ENCODE measurements at places on chromosomes 16 and 17.
A peak's percentile ranks its signal among the peaks of the same experiment; 100 is the strongest.

- no peak for DNase-seq
These were observed 167.4 kb upstream of the CACNG5 start for GRCh38 chr17:66667491-66668030.

- no peak for DNase-seq
These were observed 3.3 kb downstream of the GALNS start for GRCh38 chr16:88853325-88853941.

GRCh38 chr17:18142417-18142816 is 33.9 kb downstream of the MYO15A start:
- no peak for DNase-seq

- DNase-seq: peak; percentile 67
These were observed 21.2 kb upstream of the MON1B start for GRCh38 chr16:77169650-77170236.

- DNase-seq: no peak
These were observed 1.4 kb upstream of the PRPSAP2 start for GRCh38 chr17:18856570-18856915.

GRCh38 chr17:40338941-40339649 is 25.4 kb downstream of the GJD3 start:
- DNase-seq: no peak

- DNase-seq: no peak
These were observed 1.0 kb downstream of the BCL7C start for GRCh38 chr16:30892670-30893416.

DNA sequence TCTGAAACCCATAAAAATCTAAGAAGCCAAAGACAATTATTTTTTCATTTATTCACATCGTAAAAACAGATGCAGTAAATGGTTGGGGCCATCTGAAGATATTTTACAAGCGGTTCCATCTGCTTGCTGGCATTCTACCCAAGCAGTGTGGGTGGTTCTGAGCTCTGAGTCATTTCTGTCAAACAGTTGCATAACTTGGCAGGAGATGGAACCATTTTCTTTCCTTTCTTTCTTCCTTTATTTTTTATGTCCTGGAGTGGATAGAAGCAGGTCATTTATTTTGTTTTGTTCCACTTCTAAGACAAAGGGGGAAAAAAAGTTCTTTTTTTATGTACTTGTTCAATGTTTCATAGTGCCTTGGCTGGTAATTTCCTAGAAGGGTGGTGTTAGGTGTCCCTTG is 1151.9 kb upstream of the GOT2 start:
- DNase-seq: no peak

- DNase-seq: no peak
These were observed 946 bp downstream of the OSGIN1 start for GRCh38 chr16:83953796-83954576.

DNA sequence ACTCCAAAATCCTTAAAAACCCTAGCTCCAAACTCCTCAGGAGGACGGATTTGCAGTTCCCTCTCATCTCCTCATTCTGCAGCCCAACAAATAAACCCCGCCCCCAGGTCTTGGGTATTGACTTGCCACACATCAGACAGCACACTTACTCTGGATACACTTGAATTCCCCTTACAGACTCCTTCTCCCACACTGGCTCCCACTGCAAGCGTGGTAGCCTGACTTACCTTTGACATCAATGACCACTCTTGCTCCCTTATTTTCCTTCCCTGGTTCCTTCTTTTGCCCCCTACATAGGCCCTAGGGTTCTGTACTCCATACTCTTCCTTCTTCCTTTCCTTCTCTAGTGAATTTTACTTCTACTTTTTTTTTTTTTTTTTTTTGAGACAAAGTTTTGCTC is 7.5 kb downstream of the RFFL start:
- no peak for DNase-seq

GRCh38 chr17:79830303-79830702 is 8.9 kb downstream of the CBX4 start:
- DNase-seq: no peak

DNA sequence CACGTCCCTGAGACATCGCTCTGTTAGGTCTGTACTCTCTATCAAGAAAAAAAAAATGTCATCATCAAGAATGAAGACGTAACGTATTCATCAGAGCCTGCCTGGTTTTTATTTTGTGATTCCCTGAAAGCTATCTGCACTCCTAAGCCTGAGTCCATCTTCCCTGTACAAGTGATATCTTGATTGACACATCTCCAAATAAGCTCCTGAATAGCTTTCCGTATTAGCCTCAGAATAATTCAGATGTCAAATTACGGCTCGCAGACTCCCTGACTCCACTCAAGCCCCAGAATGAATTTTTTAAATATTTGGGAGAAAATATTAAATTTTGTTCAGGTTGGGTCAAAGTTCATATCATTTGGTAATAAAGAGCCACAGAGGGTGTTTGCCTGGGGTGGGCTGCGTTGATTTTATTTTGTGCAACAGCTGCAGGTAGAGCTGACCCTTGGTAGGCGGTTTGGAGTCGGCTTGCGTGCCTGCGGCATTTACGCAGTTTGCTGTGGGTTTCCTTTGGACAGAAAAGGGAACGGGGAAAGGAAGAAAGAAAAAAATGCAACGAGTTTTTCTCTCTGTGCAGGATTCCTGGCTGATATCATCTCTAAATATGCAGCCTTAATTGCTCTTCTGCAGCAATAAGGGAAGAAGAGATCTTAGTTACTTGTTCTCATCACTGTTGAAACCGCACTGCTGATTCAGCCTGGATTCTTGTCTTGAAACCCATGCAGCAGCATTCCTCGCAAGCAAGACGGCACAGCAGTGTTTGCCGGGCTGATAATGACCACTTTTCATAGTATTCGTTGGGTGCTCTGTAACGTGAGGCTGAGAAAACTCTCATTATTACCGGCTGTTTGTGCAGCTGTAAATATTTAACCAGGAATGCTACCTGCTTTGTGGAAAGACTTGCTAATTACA is 114.7 kb downstream of the IRX3 start:
- DNase-seq: no peak

GRCh38 chr17:2266865-2267228 is 36.7 kb downstream of the SMG6 start:
- no peak for DNase-seq

GRCh38 chr16:58644108-58644507 is 14.5 kb upstream of the CNOT1 start:
- no peak for DNase-seq

GRCh38 chr17:79792341-79792871 is 4.5 kb downstream of the CBX8 start:
- DNase-seq: no peak

- DNase-seq: no peak
These were observed 17.5 kb downstream of the CACNG3 start for GRCh38 chr16:24273508-24274182.

DNA sequence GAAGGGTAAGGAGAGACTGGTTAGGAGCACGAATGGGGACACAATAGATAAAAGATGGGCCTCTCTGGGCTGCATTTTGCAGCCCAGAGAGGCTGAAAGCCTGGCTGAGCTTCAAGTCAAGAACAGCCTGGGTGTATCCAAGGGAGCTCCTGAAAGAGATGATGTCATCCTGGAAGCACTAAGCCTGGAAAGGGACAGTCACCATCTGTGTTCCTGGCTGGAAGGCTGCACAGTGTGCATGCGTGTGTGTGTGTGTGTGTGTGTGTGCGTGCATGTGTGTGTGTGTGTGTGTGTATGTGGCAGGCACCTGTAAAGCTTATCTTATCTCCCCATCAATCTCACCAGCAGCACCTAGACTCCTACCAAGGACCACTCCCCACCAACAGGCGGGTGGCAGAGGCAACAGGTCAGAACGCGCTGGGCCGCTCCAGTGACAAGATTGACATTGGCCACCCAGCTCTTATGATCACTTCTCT is 44.1 kb downstream of the COG7 start:
- peak; percentile 36 for DNase-seq

DNA sequence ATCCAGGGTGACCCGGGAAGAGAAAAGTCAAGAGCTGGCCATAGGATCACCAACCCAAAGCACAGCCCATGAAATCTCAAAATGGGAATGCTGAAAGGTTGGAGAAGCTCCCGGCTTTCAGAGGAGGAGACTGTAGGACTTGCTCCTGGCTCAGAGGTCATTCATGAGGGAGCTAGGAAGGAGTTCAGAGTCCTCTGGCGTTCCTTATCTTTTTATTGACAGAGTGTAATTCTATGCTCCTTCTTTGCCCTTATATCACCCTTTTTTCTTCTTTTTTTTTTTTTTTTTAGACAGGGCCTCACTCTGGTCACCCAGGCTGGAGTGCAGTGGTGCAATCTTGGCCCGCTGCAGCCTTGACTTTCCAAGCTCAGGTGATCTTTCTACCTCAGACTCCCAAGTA is 27.3 kb upstream of the CNOT1 start:
- DNase-seq: no peak

DNA sequence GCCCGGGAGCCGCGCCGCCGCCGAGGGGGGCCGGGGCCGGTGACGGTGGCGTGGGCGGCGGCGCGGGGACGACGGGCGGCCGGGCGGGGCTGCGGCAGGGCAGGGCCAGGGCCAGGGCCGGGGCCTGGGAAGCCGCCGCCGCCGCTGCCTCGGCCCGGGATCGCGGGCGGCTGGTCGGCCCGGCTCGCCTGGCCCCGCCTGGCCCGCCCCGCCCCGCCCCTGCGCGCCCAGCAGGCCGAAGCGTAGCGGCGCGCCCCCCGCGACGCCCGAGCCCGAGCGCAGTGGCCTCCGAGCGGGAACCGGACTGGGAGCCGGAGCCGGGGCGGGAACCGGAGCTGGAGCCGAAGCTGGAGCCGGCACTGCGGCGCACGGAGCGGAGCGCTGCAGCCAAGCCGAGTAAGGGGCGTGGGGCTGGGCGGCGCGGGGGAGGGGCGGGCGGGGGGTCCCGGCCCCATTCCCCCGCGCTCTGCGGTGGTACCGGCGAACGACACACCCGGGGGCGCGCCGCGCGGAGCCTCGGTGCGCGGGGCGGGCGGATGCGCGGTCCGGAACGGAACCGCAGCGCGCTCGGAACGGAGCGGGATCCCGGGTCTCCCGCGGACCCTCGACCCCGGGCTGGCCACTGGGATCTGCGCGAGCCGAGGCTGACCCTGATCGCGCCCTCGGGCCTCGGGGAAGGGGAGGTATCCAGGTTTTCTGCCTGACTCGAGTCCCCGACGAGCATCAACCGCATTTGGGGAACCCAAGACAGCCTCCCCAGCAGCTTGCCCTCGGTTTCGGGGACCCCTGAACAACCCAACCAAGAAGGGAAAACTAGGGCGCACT is at the start of gene BEAN1:
Gene BEAN1, plus strand, starts transcription at position 260 of the 825 bp plus-strand sequence. CDS start 10,382 bp downstream, outside the sequence.
- no peak for DNase-seq

DNA sequence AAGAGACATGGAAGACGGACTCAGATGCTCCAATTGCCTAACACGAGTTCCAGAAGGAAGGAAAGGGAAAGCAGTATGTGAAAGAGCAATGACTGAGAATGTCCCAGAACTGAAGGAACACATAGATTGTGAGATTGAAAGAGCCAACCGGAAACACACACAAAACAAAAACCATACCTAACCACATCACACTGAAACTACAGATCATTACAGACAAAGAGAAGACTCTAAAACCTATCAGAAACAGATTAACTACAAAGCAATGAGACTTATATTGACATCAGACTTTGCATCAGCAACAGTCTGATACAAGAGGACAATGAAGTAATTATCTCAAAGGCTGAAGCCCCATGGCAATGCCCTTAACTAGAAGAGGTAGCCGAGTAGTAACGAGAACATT is 45.6 kb upstream of the CLEC18B start:
- no peak for DNase-seq

DNA sequence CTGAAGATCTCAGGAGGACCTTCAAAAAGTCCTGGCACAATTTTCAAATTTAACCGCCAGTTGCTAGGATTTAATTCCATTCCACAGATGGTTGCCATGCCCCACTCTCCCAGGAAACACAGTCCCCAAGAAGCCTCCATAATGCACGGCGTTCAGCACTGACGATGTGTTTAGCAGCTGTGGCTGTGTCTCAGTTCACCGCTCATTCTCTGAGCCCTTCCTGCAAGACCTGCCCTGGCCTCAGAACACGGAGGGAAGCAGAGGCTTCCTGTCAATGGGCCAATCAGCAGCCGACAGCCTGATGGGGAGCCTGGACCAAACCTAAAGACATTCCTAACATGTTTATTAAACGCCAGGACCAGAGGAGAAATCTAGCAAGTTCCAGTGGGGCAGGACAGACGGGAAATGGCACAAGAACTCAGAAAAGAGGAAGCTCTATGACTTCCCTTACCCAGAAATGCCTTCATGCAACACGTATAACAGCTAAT is 4.9 kb downstream of the MYLK3 start:
- no peak for DNase-seq

GRCh38 chr16:89360760-89361435 is 129.5 kb downstream of the ANKRD11 start:
- DNase-seq: no peak

GRCh38 chr17:35236821-35237220 is 6.1 kb upstream of the SLFN5 start:
- no peak for DNase-seq

GRCh38 chr16:86580063-86580790 is 1.9 kb downstream of the FOXL1 start:
- DNase-seq: no peak

DNA sequence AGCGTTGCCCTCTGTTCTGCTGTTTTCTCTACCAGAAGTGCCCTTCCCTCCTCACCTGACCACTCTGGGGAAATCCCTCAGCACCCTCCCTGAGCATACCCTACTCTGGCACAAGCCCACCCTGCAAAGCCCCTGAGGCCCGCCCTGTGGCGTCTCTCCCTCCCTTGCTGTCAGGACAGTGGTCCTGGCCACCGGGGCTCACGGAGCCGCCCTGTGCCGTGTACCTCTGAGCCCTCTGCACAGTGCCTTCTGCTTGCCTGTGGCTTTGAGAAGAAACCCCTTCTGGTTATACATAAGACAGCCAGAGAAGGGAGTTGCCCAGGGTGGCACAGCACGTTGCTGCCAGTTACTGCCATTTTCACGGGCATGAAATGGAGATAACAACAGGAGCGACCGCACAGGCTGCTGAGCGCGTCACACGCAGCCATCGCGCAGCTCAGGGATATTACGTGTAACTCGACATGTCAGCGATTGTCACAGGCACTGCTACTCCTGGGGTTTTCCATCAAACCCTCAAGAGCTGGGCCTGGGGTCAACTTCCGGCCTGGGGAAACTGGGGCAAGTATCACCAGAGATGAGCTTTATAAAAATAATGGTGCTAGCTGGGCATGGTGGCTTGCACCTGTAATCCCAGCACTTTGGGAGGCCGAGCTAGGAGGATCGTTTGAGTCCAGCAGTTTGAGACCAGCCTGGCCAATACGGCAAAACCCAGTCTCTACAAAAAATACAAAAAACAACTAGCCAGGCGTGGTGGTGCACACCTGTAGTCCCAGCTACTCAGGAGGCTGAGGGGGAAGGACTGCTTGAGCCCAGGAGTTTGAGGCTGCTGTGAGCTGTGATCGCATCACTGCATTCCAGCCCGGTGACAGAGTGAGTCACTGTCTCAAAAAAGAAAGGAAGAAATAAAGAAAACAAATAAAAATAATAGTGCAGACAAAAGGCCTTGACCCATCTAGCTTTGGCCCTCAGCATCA is 14.8 kb downstream of the SCGB1C2 start:
- DNase-seq: no peak

- no peak for DNase-seq
These were observed 18.9 kb downstream of the GNGT2 start for GRCh38 chr17:49191409-49191916.

GRCh38 chr16:87608400-87608985 is 6.2 kb downstream of the JPH3 start:
- peak; percentile 56 for DNase-seq

- no peak for DNase-seq
These were observed 68.9 kb upstream of the HNF1B start for GRCh38 chr17:37813751-37814150.

GRCh38 chr16:427250-427649 is 1.8 kb downstream of the RAB11FIP3 start:
- DNase-seq: no peak
